ENCODE measurements at places on chromosomes 1 and 21.
A peak's percentile ranks its signal among the peaks of the same experiment; 100 is the strongest.

- no peak for DNase-seq
Measured at GRCh38 chr1:203913073-203913521, 51.7 kb downstream of the SNRPE start.

DNA sequence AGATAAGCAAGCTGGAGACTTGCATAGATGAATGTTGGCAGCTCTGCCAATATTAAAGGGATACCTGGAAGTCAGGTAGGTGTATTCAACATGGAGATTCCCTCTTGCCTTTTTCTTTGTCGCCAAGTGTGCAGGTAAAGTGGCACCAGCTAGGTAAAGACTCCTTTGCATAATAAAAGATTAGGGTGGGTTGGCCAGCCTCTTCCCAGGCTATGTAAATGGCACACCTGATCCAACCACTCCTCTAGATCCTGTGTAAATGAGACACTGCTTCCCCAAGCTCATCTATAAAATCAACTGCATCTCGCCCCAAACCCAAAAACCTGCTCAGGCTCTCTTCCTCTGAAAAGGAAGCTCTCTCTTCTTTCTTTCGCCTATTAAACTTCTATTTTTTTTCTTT lies 100.8 kb upstream of the DSCAM start:
- no peak for DNase-seq

GRCh38 chr1:226082959-226083301 lies 20.4 kb downstream of the H3-3A start:
- DNase-seq = peak; percentile 76

DNA sequence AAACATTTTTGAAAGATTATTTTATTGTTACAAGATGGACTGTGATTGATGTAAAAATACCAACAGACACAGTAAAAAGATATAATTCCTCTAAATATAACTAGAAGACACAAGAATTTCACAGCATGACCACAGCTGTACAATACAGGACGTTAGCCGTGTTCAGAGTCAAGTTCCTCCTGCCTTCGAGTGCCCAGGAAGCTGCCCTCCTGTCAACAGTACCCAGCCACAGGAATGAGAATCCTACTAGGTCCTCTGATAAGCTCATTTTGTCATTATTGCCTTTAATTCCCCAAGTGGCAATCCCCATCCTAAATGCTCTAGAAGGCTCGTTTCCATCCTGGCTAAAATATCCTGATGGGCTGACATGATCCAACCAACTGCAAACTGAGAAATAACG lies 16.4 kb upstream of the CAPN2 start:
- DNase-seq = no peak

- peak; percentile 65 for DNase-seq
Measured at GRCh38 chr1:201999625-202000238, 10.7 kb upstream of the ELF3 start.

- DNase-seq = peak; percentile 34
Measured at GRCh38 chr1:23651069-23651808, 40.4 kb upstream of the RPL11 start.

GRCh38 chr1:19654386-19654785 lies 10.3 kb downstream of the NBL1 start:
- DNase-seq = no peak

GRCh38 chr1:36922071-36922470 lies 112.2 kb downstream of the GRIK3 start:
- DNase-seq = no peak

DNA sequence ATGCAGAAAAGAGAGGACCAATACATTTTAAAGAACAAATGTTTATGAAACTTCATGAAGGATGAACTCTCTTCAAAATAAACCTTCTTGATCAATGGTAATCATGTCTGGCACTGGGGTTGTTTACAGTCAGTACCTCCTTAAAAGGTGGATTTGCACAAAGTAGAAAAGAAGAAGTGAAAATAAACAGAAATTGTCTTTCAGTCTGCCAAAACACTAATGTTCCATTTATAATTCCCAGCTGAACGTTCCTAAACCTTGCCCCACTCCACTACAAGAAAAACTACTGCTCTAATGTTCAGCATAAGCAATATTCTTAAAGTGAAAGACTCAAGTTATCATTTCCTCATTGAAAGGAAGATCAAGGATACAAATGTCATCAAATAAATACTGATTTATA lies 86.2 kb downstream of the EIF4G3 start:
- DNase-seq = no peak

DNA sequence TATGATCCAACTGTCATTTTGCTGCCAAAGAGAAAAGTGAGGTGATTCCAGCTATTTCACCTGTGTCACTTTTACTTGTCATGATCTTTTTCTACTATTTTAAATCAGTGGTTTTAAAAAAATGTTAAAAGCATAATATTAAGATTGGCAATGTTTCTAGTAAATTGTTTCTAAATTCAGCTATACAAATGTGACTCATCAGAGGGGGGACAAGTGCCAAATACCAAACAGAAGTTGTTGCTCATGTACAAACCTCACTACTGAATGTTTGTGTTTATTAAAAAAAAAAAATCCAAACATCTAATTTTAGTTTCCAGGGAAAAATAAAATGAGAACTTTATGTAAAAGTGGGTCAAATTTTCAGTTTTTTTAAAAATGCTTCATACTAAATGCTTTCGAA lies 346.2 kb upstream of the SNX7 start:
- peak; percentile 64 for DNase-seq

GRCh38 chr1:108523829-108524228 lies 36.1 kb upstream of the EEIG2 start:
- DNase-seq = no peak

GRCh38 chr1:112720800-112721199 lies 5.7 kb upstream of the PPM1J start:
- no peak for DNase-seq

DNA sequence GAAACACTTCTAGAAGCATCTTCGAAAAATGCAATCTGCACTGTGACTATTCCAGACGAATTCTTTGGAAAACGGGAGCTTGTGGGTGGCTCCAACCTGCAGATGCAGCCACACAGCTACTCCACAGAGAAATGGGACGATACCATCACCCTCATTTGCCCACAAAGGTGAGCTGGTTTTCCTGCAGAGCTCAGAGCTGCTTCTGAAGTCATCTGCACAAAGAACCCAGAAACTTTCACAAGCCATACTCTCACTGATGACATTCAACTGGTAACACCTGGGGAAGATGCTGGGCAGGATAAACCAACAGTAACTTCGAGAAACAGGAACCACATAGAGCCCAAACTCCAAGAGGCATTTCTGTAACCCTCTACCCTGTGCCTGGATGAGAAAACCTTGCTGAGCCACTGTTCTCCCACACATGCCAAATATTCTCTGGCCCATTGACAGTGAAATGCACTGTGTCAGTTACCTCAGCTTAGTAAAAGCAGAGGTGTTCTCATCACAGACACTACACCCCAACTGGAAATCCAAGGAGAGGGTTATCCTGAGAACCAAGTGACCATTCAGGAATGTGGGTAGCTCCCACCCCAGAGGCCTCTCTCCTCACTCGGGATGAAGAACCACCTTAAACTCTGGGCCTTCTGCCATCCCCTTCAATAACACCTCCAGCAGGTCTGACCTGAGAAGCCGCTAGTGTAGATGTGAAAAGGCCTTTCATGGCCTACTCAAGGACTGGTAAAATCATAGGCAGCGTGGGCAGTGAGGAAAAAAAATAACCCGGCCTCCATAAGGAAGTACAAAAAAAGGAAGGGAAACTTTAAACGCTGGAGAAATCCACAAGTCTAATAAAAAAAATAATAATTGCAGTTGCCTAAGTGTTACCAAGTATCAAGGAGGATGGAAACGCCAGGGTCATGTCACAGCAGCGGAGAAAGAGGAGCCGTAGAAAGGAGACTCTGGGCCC lies 56.7 kb downstream of the HSF2BP start:
- DNase-seq = no peak

- peak; percentile 62 for DNase-seq
Measured at GRCh38 chr21:44285138-44285992, at the start of gene AIRE. TSS of gene AIRE (plus strand) at chr21:44285876. CDS start at chr21:44286007, 131 bp downstream.

- no peak for DNase-seq
Measured at GRCh38 chr1:111707906-111708305, 31.3 kb downstream of the INKA2 start.

DNA sequence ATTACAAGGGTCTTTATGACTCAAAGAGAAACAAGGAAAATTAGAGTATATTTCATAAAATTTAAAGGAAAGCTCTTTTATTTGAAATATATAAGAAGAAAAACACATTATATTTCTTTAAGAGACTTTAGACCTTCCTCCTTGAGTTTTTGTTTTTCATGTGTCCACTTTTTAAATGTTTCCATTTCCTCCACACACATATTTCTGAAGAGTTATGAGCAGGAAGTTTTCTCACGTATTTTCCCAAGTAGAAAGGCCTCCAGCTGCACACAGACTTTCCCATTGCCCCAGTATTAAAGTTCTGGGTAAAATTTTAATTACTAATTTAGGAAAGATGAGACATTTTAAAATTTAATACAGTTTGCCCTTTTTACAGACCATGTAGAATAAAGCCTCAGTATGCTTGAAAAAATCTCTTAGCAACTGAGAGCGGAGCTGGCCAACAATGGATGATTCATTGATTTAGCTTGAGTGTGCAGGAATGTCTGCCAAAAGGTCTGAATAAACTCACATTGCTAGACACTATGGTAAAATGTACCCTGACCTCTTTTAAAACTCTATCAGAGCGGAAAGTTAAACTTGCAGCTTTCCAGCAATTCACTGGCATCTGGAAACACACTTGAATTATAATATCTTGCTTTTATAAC lies 57.9 kb downstream of the DDAH1 start:
- peak; percentile 73 for DNase-seq

DNA sequence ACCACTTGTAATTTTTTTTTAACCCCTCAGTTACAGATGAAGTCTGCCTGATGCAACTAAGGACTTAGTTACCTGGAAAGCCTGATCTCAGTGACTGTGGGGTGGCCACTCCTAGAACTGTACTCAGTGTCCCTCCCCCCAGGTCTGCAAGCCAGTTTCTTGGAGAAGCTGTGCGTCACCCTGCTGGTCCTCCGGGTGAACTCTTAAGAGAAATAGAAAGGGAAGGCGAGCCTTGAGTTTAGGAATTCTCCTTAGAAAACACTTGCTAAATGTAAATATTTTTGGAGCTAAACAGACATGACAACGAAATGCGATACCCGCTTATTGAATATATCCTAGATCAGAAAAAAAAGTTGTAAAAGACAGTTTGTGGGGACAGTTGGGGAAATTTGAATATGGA lies 730 bp downstream of the SLC16A4 start:
- peak; percentile 76 for DNase-seq

DNA sequence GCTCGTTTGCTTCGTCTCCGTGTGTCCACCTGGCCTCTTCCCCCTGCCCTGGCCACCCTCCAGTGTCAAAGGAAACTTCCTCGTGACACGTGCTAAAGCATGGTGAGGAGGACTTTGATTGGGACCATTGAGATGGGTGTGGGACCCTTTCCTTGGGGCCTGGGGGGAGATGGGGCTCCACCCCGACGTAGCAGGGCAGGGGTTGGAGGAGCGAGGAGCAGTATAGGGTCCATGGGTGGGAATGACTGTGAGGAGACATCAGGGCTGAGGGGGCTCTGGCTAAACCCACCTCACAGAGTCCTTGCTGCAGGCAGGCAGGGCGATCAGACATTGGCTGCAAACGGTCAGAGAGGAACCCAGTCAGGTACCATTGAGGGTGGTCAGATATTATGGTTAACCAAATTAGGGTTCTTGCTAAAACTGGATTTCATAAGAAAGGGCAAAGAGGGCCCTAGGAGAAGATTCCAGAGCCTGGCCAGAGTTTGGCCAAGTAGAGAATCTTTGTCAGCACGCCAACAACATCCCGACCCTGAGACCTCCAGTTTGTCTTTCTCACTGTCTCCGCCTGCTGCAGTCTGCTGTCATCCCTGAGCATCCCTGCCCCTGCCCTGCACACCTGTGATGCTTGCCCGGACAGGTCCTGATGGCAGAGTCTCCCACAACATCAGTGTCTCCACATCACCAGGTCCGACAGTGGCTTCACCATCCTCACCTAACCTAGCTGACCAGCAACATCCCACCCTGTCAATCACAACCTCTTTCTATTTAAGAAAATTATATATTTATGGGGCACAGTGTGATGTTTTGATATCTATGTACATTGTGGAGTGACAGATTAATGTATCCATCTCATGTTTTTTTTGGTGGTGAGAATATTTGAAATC lies 8.0 kb downstream of the RNF187 start:
- no peak for DNase-seq

DNA sequence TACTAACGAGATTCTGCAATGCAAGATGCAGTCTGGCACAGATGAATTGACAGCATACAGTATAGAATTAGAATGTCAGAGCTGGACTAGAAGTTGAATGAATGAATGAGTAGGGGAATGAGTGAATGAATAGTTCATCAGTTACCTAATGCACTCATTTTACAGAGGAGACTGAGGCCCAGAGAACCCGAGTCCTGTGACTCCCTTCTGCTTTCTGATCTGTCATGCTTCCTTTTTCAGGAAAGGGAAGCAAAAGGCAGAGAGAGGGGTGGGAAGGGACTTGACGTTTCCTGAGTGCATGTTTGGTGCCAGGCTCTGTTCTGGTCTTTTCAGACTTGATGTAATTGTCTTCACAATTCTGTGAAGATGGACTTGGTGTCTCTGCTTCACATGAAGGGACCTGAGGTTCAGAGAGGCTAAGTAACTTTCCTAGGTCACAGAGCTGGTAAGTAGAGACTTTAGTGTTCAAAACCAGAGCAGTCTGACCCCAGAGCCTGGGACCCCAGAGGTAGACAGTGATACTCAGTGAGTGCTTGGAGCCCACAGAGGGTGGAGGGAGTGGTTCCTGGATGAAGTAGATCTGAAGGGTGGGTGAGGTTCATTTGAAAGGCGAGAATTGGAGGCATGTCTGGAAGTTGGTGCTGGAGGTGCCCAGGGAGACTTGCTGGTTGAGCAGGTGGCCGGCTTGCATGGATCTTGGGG lies 8.0 kb upstream of the MEX3A start:
- DNase-seq = no peak

DNA sequence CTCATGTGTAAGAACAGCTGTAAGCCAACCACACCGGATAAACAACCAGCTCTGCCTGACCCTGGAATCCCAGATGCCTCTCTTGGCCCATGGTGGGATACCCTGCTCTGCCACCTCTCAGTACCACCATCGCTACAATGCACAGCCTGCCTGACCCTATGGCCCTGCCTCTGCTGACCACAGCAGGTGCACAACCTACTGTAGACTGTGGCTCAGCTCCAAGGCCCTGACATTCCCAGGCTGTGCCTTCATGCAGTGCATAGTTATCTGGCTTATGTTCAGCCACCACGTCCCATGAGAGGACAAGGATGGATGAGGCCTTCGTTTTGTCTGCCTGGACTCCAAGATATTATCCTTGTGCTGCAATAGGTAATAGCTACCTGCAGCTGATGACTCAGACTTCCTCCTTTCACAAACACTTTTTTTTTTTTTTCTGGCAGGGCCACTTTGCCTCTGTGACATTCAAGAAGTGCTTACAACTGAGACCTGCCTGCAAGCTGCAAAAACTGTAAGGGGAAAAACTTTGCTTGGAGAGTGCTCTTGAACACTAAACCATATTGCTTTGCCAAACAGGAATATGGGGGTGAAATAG lies 177.7 kb downstream of the URB2 start:
- DNase-seq = no peak

DNA sequence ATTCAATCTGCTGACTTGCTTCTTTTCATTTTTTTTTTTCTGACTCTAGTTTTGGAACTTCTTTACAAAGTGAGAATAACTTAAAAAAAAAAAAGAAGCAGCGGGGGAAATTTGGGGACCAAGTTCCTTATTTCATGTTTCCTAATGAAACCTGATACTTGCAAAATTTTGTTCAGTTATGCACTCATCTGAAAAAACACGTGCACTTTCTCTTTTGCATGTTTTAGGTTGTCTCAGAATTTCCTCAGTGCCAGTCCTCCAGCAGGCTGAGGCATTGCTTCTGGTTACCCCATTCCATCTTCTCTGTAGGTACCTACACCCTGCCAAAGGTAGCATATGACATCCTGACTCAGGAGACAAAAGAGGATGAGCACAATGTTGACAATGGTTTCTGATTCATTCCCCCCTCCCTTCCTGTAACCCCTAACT lies 299.7 kb downstream of the GRIK1 start:
- DNase-seq = no peak
